ENCODE measurements at places on chromosomes 5 and 9. TPM values are rescaled to one million over a fixed set of nuclear protein-coding genes. Genes with fewer than 3 reads are reported as not detected.

The ZNF658 gene
- 7.8 TPM for polyA plus RNA-seq

The PCDHGB2 gene
- 3.8 TPM for polyA plus RNA-seq

The ADAMTS12 gene
- 18.5 TPM for polyA plus RNA-seq

The RARS1 gene
- polyA plus RNA-seq: 92.5 TPM

The IFNB1 gene
- not detected for polyA plus RNA-seq

The LCN2 gene
- 1.2 TPM for polyA plus RNA-seq

The PCDHGA11 gene
- polyA plus RNA-seq: 5.4 TPM

The IGIP gene
- polyA plus RNA-seq: 5.9 TPM

The GDA gene
- 0.75 TPM for polyA plus RNA-seq

- no peak for DNase-seq
These were observed 76.4 kb upstream of the TARS1 start for GRCh38 chr5:33364406-33364805.

DNA sequence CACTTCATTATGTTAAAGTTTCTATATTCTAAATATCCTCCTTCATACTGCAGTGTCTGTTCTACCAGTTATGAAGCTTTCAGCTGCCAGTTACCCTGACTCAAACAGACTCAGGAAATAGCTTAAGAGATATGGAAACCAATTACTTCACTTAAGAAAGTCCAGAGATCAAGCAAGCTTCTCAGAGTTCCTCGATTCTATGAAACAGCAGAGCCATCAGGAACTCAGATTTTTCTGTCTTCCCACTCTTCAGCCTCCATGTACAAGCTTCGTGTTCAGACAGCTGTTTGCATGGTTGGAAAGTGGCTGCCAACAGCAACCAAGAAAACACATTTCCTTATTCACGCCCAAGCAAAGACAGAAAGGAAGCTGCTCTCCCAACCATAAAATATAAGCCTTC is 216.1 kb downstream of the ACTL7B start:
- DNase-seq: no peak

DNA sequence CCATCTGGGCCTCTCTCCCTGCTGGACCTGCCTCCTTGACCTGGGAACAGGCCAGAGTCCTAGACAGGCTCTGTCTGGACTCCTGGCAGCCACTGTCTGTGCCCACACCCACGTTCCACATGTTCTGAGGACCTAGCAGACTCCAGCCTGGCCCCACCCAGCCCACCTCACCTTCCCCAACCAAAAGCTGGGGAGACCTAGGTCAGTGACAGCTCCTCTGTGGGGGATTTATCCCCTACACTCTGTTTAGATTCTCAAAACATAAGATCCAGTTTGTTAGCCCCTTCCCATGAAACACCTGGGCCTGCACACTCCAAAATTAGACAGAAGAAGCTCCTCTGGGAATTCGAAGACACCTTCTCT is 59.8 kb upstream of the ADAMTS2 start:
- DNase-seq: no peak

GRCh38 chr5:148708854-148709253 is 54.5 kb upstream of the HTR4 start:
- DNase-seq: no peak

- no peak for DNase-seq
These were observed 89.0 kb downstream of the ASTN2 start for GRCh38 chr9:117325831-117326230.

- DNase-seq: no peak
These were observed 163.2 kb downstream of the DAB2IP start for GRCh38 chr9:121814594-121814993.

DNA sequence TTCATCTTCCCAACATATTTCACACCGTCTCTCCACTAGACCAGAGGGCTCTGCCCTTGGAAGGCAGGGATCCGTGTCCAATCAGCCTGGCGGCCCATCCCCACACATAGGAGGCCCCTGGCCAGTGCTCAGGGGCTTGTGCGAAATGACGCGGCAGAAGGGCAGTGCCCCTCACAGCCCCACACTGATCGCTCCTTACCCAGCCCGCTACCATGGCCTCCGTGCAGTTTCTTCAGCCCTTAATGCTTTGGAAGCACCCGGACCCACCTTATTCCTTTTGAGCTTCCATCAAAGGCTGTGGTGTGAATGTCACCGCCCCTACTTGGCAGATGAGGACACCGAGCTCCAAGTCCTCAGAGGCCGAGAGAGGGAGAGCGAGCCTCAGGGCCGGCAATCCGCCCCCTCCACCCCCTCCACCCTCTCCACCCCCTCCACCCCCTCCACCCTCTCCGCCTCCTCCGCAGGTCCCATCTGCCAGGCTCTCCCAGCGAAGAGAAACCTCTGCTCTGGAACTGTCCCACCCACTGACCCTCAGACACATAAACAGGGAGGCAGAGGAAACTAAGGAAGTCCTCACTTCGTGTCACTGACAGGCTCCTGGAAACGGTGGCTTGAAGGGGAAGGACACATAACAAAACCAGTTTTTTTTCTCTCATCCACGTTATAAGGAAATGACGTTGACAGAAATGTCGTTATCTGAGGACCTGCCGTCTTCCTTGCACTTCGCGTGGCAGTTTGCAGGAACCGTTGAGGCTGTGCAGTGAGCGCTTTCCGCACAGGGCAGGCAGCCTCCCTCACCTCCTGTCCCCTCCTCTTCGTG is 13.9 kb downstream of the QSOX2 start:
- DNase-seq: no peak

DNA sequence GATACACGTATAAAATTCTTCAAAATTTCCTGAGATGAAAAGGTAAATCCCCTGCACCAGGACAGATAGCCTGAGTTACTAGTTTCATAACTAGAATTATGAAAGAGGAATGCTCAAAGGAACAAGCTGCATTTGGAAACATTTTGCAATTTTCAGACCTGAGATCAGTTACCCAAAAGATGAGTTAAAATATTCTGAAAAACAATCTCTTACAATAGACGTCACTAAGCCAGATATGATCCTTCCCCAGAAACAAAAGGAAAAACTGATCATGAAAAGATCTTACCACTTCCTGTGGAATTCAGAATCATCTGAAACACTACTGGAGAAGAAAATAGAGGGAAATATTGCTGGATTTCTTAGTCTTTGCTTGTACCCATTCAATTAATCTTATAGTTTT is 204.7 kb downstream of the ARRDC3 start:
- DNase-seq: no peak

DNA sequence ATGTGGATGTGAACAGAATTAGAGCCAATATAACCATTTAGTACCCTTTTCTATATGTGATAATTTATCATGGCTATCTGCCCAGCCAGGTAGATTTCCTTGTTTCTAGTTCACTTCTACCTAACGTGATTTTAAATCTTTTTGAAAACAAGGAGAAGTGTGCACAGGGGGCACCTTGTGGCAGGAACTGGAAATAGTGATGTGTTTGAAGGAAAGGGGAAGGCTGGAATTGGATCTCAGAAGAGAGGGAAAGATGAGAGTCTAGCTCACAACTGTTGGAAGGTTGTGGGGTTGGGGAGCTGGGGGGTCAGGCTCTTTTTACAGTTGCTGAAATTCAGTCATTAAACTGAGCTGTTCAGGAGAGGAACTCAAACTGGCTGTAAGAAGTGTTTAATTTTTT is 219.5 kb downstream of the KCTD16 start:
- no peak for DNase-seq

- DNase-seq: no peak
These were observed 501.0 kb downstream of the GADD45G start for GRCh38 chr9:90105773-90106172.

- no peak for DNase-seq
These were observed 188.3 kb upstream of the MEF2C start for GRCh38 chr5:89071101-89071940.

GRCh38 chr5:142293486-142293885 is 31.3 kb downstream of the SPRY4 start:
- DNase-seq: no peak

GRCh38 chr5:103741984-103742383 is 179.4 kb upstream of the NUDT12 start:
- DNase-seq: no peak

GRCh38 chr5:155004138-155004744 is 9.3 kb upstream of the KIF4B start:
- no peak for DNase-seq

GRCh38 chr5:11997942-11998341 is 93.7 kb upstream of the CTNND2 start:
- no peak for DNase-seq

GRCh38 chr5:72377910-72378638 is 57.9 kb downstream of the PTCD2 start:
- DNase-seq: no peak

DNA sequence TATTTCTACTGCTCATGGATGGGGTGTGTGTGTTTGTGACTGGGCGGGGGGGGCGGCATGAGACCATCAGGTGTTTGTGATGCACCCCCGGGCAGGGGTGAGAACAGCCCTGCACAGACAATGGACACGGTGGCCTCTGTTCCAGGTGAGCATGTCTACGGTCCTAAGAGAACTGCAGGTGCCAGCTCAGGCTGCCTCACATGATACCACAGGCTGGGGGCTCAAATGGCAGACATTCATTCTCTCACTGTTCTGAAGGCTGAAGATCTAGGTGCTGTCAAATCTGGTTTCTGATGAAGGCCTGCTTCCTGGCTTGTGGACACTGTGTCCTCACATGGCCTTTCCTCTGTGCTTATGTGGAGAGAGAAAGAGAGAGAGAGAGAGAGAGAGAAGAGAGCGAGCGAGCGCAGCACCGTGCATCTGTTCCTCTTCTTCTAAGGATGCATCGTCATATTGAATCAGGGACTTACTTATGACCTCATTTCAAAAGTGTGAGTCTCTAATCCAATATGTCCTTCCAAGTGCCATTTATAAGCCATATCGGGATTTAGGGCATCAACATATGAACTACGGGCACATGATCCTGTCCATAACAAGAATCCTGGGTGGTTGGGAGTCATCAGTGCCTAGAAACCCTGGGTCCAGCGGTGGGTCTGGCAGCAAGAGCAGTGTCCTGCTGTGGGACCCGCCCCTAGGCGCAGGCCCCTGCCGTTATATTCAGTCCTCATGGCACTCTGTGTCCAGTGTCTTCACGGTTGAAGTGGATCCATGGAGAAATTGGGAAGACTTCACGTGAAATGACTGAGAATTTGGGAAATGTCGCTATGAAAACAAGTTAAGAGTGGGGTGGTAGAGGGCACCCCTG is 42.5 kb downstream of the NXNL2 start:
- DNase-seq: no peak

All from renal cortex interstitium (tissue), 15 donors.